MG63 (cell line): ENCODE measurements at places on chromosomes 6 and 20. TPM values are rescaled to one million over a fixed set of nuclear protein-coding genes. Genes with fewer than 3 reads are reported as not detected.

GRCh38 chr20:45105317-45105716, 4.4 kb upstream of the KCNS1 start:
- DNase-seq: no peak

DNA sequence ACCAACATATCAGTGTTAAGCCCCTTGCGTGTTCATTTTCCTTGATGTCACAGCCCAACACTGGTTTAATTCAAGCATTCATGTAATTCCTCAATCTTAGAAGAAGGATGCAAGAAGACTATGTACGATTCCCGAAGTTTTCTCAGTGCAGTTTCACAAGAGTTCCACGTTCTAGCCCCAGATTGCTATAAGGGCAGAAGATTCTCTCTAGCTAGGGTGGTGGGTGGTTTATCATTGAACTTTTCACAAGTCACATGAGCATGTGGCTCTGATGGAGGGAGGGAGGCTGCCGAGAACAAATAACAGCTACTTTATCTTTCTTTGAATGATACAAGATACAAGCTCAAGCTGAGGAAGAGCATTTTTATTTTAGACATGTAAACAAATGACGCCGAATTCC, 71.9 kb upstream of the NHSL1 start:
- no peak for DNase-seq

DNA sequence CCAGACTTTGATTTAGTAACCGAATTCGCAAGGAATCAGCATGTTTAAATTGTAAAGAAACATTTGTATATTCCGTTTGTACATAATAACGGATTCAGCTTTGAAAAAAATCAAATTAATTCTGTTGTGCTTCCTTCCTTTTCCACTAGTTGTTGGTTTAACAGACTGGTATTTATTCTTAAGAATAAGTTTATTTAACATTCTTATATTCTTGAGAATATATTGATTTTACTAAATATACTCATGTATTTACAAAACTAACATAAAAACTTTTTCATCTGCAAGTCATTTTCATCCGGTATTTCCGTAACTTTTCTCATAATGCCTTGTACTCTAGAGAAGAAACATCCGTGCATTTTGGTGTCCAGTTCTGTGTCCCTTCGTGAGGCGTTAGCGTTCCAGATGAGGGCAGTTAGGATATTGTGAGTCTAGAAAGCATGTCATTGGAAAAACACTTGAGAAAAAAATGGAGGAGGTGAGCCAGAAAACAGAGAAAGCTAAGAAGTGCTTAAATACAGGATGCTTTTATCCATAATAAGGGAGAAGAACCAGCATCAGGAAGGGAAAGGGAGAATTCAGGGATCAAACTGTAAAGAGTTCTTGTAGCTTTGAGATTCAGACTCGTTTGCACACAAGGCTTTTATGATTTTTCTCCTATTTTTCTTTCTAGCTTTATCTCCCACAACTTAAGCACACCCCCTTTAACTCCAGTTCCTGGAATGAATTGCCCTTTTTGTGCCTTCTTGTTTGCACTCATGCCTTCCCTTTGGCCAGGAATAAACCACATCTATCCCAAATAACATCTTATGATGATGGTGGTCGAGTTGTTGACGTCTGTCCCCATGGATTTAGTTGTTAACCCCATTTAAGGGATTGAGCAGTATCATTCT, 1.8 kb downstream of the WRNIP1 start:
- DNase-seq: no peak

GRCh38 chr6:8194490-8194889, 92.1 kb upstream of the EEF1E1 start:
- no peak for DNase-seq

DNA sequence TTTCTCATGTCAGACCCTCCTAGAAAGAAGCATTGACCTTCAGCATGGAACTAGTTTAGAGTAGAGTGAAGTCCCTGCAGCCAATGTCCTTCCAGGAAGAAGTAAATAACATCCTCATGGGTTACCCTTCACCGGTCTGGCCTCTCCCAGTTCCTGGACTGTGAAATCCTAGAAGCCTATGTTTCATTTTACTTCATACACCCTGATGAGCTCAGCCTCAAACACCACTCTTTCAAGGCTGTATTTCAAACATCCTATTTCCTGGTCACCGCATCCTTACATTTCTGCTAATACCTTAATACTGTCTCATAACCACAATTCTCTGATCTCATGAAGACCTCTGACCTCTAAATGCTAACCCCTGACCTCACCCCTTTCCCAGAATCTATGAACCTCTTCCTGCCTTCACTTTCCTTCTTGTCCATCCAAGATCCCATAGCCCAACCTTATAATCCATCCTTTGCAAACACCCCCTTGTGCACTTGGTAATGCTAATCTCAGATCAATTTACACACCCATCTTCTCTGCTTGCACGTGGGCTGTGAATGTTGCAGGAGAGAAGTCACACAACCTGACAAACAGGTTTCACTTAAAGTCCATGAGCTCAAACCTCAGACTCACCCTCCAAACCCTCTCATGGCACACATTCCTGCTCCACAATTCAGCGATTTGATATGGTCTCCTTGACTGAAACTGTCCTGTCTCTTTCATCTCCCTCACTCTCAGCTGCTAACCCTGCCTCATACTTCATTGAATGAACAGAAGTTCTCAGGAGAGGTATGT, 30.2 kb downstream of the SLC2A10 start:
- DNase-seq: no peak

DNA sequence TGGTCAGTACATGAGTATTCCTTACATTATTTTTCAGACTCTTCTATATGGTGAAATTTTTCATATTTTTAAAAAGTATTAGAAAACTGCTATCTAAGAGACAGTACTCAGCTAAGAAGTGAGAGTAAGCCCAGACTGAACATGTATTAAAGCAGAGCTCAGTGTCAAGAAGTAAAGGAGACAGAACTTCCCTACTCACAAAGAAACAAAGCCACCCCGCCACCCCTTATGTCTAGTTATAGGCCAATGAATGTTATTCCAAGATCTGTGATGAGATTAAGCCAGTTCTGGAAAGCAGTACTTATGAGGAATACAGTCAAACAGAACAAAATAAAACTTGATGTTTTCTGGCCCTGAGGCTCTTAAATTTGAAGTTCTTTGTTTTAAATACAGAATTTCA, 114.5 kb downstream of the RNGTT start:
- DNase-seq: no peak

GRCh38 chr6:105492706-105493673, 90.1 kb upstream of the PREP start:
- no peak for DNase-seq

- DNase-seq: no peak
These were observed 32.0 kb downstream of the TFAP2A start for GRCh38 chr6:10382728-10383330.

GRCh38 chr6:38573801-38574395, 65.8 kb downstream of the BTBD9 start:
- DNase-seq: no peak

GRCh38 chr20:5705827-5706226, 44.4 kb upstream of the SHLD1 start:
- DNase-seq: no peak

DNA sequence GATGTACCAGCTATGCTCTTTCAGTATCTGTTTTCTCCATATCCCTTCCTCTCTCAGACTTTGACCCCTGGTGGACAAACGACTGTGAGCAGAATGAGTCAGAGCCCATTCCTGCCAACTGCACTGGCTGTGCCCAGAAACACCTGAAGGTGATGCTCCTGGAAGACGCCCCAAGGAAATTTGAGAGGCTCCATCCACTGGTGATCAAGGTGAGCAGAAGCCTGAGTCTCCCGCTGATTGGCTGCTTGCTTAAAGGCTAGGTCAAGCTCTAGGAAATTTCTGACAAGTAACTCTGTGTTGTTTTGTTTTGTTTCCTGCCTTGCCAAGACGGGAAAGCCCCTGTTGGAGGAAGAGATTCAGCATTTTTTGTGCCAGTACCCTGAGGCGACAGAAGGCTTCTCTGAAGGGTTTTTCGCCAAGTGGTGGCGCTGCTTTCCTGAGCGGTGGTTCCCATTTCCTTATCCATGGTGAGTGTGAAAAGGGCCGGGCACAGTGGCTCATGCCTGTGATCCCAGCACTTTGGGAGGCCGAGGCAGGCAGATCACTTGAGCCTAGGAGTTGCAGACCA, 28.6 kb downstream of the C6orf89 start:
- peak; percentile 72 for DNase-seq

GRCh38 chr6:36642913-36643817, 35.3 kb upstream of the CDKN1A start:
- DNase-seq: peak; percentile 94

- DNase-seq: no peak
These were observed 160.7 kb downstream of the HACE1 start for GRCh38 chr6:104698979-104699378.

DNA sequence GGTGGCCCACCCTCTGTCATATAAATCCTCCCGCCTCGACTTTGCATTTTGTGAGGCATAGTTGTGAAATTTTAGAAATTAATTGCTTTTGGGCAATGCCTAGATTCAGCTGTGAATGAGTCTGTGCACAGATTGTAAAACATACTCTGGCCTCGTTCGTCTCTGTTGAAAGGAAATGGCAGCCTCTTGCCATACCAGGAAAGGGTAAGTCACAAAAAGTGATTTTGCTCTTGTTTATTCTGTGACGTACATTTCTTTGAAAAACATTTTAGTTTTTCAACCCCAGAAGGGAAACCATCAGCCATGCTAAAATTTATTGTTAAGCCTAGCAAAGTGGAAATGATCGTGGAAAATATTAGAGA, 15.3 kb upstream of the EXOC2 start:
- DNase-seq: no peak

GRCh38 chr20:46694484-46694883, 5.2 kb upstream of the TP53RK start:
- DNase-seq: no peak

- no peak for DNase-seq
These were observed 46.2 kb upstream of the BCLAF1 start for GRCh38 chr6:136335736-136336363.

- no peak for DNase-seq
These were observed 1085.8 kb upstream of the CITED2 start for GRCh38 chr6:140460267-140460666.

GRCh38 chr6:71288228-71289038, at the start of gene OGFRL1:
Gene OGFRL1, plus strand, starts transcription at chr6:71288811. Its CDS starts 126 bp downstream, at chr6:71288937.
- peak; percentile 69 for DNase-seq

DNA sequence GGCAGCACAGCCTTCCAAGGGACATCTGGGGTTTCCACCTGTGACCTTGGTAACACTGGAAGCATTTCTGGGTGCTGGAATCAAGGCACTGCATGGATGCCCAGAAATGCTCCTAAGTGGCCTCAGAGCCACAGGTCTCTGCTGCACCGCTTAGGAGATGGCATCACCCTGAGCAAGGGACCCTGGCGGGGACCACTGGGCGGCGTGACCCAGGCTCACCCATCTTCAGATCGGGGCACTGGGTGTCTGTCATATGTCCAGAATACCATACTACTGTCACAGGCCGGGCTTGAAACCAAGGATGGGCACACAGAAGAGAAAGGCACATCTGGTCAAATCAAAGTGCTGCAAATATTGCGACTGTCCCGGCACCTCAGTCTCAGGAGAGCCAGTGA, 45.9 kb downstream of the SSR1 start:
- DNase-seq: no peak

DNA sequence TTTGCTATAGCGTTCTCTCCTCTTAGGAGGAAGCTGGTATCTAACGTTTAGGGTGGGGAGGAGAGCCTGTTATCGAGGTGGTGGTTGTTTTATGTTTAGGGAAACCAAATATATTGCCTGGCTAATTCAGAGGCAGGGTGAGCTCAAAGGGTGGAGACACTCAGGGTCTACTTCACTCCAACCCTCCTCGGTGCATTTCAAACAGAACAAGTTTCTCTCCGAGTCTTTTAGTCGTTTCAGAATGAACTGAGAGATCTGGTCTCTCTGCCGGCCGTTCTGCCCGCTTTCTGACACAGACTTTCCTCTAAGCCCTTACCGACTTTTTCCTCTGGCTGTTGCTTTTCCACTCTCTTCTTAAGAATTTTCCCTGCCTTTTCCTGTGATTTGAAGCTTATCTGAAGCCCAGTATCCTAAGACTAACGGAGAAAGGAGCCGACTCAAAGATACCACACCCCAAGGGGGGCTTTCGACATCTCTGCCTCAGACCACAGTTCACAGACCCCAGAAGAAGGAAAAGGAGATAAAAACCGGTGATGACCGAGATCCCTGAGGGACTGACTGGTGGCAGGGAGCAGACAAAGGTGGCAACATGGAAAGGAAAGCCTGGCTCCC, 865 bp downstream of the STK38 start:
- no peak for DNase-seq

DBNDD2 gene
- total RNA-seq: 17.6 and 25.0 TPM in 2 replicates

FHL5 gene
- not detected in 2 replicates for total RNA-seq

CDSN gene
- total RNA-seq: not detected in 2 replicates

HLA-DOA gene
- not detected in 2 replicates for total RNA-seq

BFSP1 gene
- total RNA-seq: 0.99 and 2.3 TPM in 2 replicates

ADGRF1 gene
- total RNA-seq: not detected in 2 replicates

JPH2 gene
- 6.5 and 9.9 TPM in 2 replicates for total RNA-seq

KIF6 gene
- not detected in 2 replicates for total RNA-seq

TRIM40 gene
- not detected in 2 replicates for total RNA-seq

AIF1 gene
- total RNA-seq: not detected in 2 replicates

PSORS1C2 gene
- not detected in 2 replicates for total RNA-seq

PROKR2 gene
- not detected in 2 replicates for total RNA-seq

SPAG4 gene
- 0.47 and 1.4 TPM in 2 replicates for total RNA-seq

DEFB132 gene
- total RNA-seq: not detected in 2 replicates

MAP3K5 gene
- total RNA-seq: 5.7 and 10.5 TPM in 2 replicates

PRR18 gene
- 0.05 and 1.3 TPM in 2 replicates for total RNA-seq

MUC21 gene
- total RNA-seq: not detected in 2 replicates

TMEM170B gene
- 3.9 and 6.9 TPM in 2 replicates for total RNA-seq

RALY gene
- total RNA-seq: 181 and 241 TPM in 2 replicates

MAP7 gene
- total RNA-seq: not detected in 2 replicates

CPXM1 gene
- 1.2 TPM in 1 of 2 replicates, not detected in the other for total RNA-seq
